Esophagus squamous epithelium (tissue), 5 donors: ENCODE measurements at places on chromosomes 7 and 10.
A peak's percentile ranks its signal among the peaks of the same experiment; 100 is the strongest.

DNA sequence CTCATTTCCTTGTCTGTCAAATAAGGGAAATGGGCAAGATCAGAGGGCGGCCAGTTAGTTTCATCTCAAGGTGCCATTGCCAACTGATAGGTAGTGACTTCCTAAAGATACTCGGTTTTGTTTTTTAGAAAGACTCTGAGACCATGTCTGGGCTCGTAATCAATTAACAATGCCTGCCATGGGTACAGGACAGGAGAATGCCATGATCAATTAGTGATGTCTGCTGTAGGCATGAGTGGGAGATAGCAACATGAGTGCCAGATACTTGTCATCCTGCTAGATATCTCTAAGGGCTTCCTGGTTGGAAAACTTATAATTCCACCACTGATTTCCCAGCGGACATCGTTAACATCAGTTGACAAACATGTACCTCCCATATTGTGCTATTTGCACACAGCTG lies 64.8 kb downstream of the SH3PXD2A start:
- H3K27me3 ChIP-seq = no peaks in the 10 kb centered on the region
- H3K4me1 ChIP-seq = peaks cover 31% of the 10 kb centered on the region
- DNase-seq = no peak
- H3K36me3 ChIP-seq = no peaks in the 10 kb centered on the region
- H3K27ac ChIP-seq = peak overlapping the region; percentile 90

GRCh38 chr10:59587083-59587755 lies 122.4 kb downstream of the SLC16A9 start:
- DNase-seq = no peak
- peak overlapping the region; percentile 74 for H3K27ac ChIP-seq
- no peaks in the 10 kb centered on the region for H3K36me3 ChIP-seq
- H3K27me3 ChIP-seq = no peaks in the 10 kb centered on the region

- no peaks in the 10 kb centered on the region for H3K4me1 ChIP-seq
- no peaks in the 10 kb centered on the region for H3K36me3 ChIP-seq
- no peak for DNase-seq
- H3K27me3 ChIP-seq = no peaks in the 10 kb centered on the region
Observed at GRCh38 chr7:117505238-117505637, 25.4 kb downstream of the CFTR start.

DNA sequence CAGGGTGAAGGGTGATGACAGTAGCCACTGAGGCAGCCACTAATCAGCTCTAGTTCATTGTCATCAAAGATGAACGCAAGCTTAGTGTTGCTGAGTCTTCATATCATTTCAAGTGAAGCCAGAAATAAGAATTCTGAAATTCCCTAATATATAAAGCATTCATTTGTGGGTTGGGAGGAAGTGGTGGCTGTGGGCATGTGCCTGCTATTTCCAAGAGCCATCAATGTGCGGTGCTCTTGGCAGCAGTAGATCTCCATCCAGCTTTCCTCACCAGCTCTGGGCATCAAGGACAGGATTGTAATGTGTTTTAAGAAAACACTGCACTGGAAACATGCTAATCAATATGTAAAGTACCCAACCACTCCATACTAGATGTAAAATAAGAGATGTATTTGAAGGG lies 202.5 kb upstream of the AHR start:
- no peaks in the 10 kb centered on the region for H3K27me3 ChIP-seq
- no peak overlapping the region for H3K4me3 ChIP-seq
- H3K27ac ChIP-seq = peak overlapping the region; percentile 26
- no peaks in the 10 kb centered on the region for H3K36me3 ChIP-seq
- peaks cover 31% of the 10 kb centered on the region for H3K4me1 ChIP-seq
- no peak for DNase-seq

DNA sequence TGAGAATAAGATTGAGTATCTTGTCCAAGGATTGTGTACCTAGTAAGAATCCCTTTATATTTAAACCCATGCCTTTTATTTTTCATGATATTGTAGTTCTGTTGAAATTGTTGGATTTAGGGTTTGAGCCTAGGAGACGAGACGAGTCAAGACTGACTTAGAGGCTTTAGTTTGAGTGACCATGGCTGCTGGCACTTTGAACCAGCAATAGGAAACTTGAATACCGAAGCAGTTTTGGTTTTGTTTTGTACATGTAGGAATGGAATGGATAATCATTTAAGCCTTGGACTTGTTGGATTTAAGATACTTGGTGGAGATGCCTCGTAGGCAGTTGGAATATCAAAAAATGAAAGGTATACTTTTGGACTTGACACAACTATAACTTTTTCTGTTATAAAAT lies 229.0 kb downstream of the BICC1 start:
- no peak for DNase-seq
- no peaks in the 10 kb centered on the region for H3K4me1 ChIP-seq
- no peaks in the 10 kb centered on the region for H3K36me3 ChIP-seq
- no peak overlapping the region for H3K4me3 ChIP-seq
- no peaks in the 10 kb centered on the region for H3K27me3 ChIP-seq

- no peak overlapping the region for H3K4me3 ChIP-seq
- no peak for DNase-seq
- no peaks in the 10 kb centered on the region for H3K4me1 ChIP-seq
- H3K36me3 ChIP-seq = peaks cover 100% of the 10 kb centered on the region
Observed at GRCh38 chr10:92024700-92025099, 101.1 kb downstream of the BTAF1 start.

DNA sequence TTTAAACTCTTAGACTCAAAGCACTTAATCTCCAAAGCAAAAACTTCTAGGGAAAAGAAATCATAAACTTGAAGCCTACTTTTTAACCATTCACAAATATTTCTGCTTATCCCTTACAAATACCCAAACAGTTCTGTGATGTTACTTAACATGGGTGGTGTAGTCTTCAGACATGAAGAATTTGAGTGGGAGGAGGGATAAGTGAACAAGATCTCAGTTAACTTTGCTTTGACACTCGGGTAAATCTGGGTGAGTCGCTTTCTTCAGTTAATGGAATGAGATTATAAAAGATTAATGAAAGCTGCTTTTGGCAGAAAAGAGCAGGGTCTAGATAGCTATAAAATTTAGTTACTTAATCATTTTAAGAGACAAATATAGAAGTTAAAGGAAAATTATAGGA lies 47.5 kb downstream of the RNF133 start:
- H3K27me3 ChIP-seq = no peaks in the 10 kb centered on the region
- H3K4me3 ChIP-seq = no peak overlapping the region
- H3K36me3 ChIP-seq = no peaks in the 10 kb centered on the region
- DNase-seq = no peak
- no peaks in the 10 kb centered on the region for H3K4me1 ChIP-seq

- H3K36me3 ChIP-seq = no peaks in the 10 kb centered on the region
- peaks cover 31% of the 10 kb centered on the region for H3K27me3 ChIP-seq
- no peak overlapping the region for H3K4me3 ChIP-seq
- H3K27ac ChIP-seq = no peak overlapping the region
Observed at GRCh38 chr10:99527526-99528493, 4.9 kb upstream of the NKX2-3 start.

DNA sequence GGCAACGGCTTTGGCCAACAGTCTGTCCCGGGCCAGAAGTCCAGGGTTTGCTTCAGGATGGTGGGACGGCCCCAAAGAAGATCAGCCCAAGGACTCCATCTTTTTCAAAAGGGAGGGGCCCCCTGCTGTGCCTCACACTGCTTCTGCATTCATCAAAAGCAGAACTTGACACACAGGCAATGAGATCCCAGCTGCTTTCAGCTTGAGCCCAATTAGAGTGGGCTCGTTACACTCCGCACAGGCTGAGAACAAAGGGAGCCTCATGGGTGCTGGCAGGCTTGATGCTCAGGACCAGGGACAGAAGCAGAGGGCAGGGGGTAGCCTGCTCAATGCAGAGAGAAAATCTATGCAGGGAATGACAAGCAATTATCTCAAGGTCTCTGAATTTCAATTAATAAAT lies 45.5 kb downstream of the VOPP1 start:
- no peaks in the 10 kb centered on the region for H3K27me3 ChIP-seq
- no peak overlapping the region for H3K27ac ChIP-seq
- H3K36me3 ChIP-seq = no peaks in the 10 kb centered on the region
- H3K4me3 ChIP-seq = no peak overlapping the region
